ENCODE measurements at places on chromosomes 6 and 20. TPM values are rescaled to one million over a fixed set of nuclear protein-coding genes. Genes with fewer than 3 reads are reported as not detected.

GRCh38 chr20:37231947-37232630, 29.5 kb downstream of the GHRH start:
- peaks cover 96% of the 10 kb centered on the region for H3K36me3 ChIP-seq
- H3K27ac ChIP-seq: no peak overlapping the region
- no peak overlapping the region for H3K4me3 ChIP-seq
- no peaks in the 10 kb centered on the region for H3K27me3 ChIP-seq

The FAM209A gene
- total RNA-seq: 6.1 TPM

DNA sequence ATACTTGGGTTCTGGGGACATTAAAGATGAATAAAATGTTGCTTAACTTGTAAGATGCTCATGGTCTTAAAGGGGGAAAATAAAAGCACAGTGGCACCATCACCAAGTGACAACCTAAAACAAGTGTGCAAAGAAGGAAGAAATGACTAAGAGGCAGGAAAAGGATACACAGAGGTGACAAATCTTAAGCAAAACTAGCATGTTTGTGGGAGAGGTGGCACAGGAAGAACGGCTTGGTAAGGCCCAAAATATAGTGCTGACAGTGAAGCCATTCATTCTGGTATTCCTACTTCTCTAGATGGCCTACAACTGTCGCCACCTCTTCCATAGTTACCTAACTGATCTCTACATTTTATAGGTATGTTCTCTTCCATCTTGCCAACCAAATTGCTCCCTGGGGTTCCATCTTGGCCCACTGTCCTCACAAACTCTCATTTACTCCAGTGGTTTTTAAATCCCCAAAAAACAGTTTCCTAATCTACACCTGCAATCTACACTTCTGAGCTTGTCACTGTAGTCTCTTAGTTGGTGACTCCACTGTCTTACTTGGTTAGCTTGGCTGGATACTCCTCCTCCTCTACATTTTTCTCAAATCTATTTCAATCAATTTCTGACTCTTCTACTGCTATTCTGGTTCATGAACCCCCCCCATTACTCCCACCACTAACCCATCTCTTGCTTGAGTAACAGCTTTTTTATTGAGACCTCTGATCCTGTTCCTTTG, 33.5 kb downstream of the FAM8A1 start:
- peak overlapping the region; percentile 33 for H3K4me3 ChIP-seq
- peaks cover 15% of the 10 kb centered on the region for H3K4me1 ChIP-seq
- peaks cover 61% of the 10 kb centered on the region for H3K36me3 ChIP-seq
- H3K27me3 ChIP-seq: no peaks in the 10 kb centered on the region

- H3K4me1 ChIP-seq: no peaks in the 10 kb centered on the region
- H3K27ac ChIP-seq: no peak overlapping the region
- H3K36me3 ChIP-seq: no peaks in the 10 kb centered on the region
- no peak for DNase-seq
These were observed 48.0 kb upstream of the FOXQ1 start for GRCh38 chr6:1263850-1264377.

GRCh38 chr6:98039904-98040607, 757.0 kb upstream of the MMS22L start:
- no peaks in the 10 kb centered on the region for H3K27me3 ChIP-seq
- no peak overlapping the region for H3K4me3 ChIP-seq
- H3K4me1 ChIP-seq: no peaks in the 10 kb centered on the region
- H3K36me3 ChIP-seq: no peaks in the 10 kb centered on the region

GRCh38 chr6:70149209-70149788, 153.6 kb downstream of the COL9A1 start:
- no peak for DNase-seq
- H3K4me3 ChIP-seq: no peak overlapping the region
- H3K27me3 ChIP-seq: no peaks in the 10 kb centered on the region
- H3K27ac ChIP-seq: no peak overlapping the region

The RSPO3 gene
- not detected for total RNA-seq

The DPPA5 gene
- total RNA-seq: not detected

GRCh38 chr6:166274739-166275370, 33.3 kb downstream of the PRR18 start:
- DNase-seq: no peak
- no peak overlapping the region for H3K27ac ChIP-seq
- no peaks in the 10 kb centered on the region for H3K4me1 ChIP-seq
- no peak overlapping the region for H3K4me3 ChIP-seq
- no peaks in the 10 kb centered on the region for H3K27me3 ChIP-seq

DNA sequence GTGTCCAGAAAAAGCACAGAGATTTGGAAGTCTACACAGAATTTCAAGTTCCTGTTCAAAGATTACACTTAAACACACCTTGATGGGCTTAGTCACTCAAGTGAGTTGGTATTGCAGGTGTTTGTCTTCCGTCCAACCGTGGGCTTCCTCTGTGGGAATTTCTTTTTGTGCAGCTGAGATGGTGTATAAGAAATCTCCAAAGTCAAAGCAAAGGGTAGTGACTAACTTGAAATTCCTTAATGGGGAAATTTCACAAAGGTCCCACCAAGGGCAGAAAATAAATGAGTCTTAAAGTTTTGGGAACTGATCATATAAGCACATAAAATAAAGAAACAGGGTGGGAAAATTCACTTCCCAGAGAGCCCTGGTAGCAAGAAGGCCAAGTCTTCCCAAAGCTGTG, 102.0 kb upstream of the TNFAIP3 start:
- no peak overlapping the region for H3K27ac ChIP-seq
- no peak overlapping the region for H3K4me3 ChIP-seq
- no peaks in the 10 kb centered on the region for H3K27me3 ChIP-seq

The RAMACL gene
- total RNA-seq: 0.52 TPM

DNA sequence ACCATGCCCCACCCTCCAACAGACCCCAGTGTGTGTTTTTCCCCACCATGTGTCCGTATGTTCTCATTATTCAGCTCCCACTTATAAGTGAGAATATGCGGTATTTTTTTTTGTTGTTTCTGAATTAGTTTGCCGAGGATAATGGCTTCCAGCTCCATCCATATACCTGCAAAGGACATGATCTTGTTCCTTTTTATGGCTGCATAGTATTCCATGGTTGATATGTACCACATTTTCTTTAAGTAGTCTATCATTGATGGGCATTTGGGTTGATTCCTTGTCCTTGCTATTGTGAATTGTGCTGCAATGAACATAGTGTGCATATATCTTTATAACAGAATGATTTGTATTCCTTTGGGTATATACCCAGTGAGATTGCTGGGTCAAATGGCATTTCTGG, 176.9 kb downstream of the UTRN start:
- peaks cover 12% of the 10 kb centered on the region for H3K4me1 ChIP-seq
- DNase-seq: no peak
- no peak overlapping the region for H3K27ac ChIP-seq
- no peak overlapping the region for H3K4me3 ChIP-seq
- H3K27me3 ChIP-seq: no peaks in the 10 kb centered on the region

The FOXC1 gene
- total RNA-seq: not detected

The MOXD1 gene
- total RNA-seq: not detected

The MYMX gene
- not detected for total RNA-seq

GRCh38 chr6:96235927-96236326, 220.2 kb downstream of the FUT9 start:
- no peaks in the 10 kb centered on the region for H3K36me3 ChIP-seq
- H3K27me3 ChIP-seq: no peaks in the 10 kb centered on the region
- no peak for DNase-seq
- H3K27ac ChIP-seq: no peak overlapping the region

DNA sequence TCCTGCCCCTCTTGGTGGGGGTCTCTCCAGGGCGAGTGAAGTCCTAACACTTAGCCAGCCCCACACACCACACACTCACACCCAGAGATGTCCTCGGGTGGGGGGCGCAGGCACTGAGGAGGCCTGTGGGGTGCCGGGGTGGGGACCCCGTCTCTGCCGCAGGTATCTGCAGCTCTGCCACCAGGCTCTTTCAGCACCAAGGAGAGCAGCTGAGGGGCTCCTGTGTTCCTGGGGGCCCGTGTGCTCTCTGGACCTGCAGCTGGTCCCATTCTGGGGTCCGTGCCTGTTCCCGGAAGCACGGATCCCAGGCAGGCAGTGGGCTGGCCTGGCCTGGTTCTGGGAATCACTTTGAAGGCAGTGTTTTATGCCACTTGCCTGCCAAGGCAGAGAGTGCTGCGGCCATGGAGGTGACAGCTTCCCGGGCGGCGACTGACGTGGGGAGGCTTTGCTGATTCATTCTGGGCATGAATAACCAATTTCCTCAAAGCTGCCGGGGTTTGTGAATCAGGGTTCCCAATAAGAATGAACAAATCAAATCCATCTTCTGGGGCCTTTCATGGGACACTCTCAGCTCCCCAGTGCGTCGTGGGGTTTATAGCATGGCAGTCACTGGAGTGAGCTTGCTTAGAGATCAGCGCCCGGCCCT, 54.4 kb upstream of the SLCO4A1 start:
- H3K36me3 ChIP-seq: no peaks in the 10 kb centered on the region
- no peak overlapping the region for H3K4me3 ChIP-seq
- no peaks in the 10 kb centered on the region for H3K4me1 ChIP-seq
- no peaks in the 10 kb centered on the region for H3K27me3 ChIP-seq
- H3K27ac ChIP-seq: no peak overlapping the region
- no peak for DNase-seq

DNA sequence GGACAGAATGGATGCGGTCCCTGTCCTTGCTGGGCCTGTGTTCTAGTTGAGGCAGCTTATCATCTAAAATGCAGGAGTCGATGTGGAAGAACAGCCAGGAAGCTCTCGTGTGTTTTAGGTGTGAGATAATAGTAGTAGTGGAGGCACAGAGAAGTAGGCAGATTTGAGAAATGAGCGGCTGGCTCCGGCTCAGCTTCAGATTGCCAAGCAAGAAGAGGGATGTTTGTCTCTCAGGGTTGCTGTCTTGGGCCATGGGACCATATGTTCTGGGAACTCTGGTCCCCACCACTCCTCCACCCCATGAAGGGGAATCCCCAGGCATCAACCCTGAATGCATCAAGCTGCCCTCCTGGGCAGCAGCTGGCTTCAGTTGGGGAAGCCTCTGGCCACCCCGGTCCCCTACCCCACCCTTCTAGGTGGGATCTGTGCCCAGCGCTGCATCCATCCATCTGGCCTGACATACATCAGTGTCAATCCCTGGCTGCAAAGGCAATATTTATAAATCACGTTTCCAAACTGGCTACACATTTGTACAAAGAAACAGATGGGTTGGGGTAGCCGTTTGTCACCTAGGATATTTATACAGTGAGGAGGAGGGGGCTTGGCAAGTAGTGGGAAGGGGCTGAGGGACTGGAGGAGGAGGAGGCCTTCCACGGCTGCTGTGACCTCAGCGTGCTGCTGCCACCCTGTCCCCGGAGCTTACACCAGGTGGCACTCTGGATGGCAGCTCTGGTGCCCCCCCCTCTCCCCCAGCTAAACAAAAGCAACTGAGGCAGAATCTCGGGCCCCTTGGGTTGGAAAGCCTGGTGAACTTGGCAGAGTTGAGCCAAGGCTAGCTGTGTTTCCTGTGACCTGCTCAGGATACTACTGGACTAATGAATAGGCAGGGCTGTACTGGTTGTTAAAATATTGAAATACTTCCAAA, 64.4 kb downstream of the CD40 start:
- H3K27ac ChIP-seq: no peak overlapping the region
- H3K4me1 ChIP-seq: no peaks in the 10 kb centered on the region
- no peaks in the 10 kb centered on the region for H3K36me3 ChIP-seq
- no peak overlapping the region for H3K4me3 ChIP-seq
- no peaks in the 10 kb centered on the region for H3K27me3 ChIP-seq

- H3K27me3 ChIP-seq: no peaks in the 10 kb centered on the region
- peaks cover 14% of the 10 kb centered on the region for H3K4me1 ChIP-seq
- no peak overlapping the region for H3K4me3 ChIP-seq
- H3K27ac ChIP-seq: no peak overlapping the region
- H3K36me3 ChIP-seq: peaks cover 51% of the 10 kb centered on the region
- no peak for DNase-seq
These were observed 30.3 kb downstream of the TBPL1 start for GRCh38 chr6:133983099-133983939.

DNA sequence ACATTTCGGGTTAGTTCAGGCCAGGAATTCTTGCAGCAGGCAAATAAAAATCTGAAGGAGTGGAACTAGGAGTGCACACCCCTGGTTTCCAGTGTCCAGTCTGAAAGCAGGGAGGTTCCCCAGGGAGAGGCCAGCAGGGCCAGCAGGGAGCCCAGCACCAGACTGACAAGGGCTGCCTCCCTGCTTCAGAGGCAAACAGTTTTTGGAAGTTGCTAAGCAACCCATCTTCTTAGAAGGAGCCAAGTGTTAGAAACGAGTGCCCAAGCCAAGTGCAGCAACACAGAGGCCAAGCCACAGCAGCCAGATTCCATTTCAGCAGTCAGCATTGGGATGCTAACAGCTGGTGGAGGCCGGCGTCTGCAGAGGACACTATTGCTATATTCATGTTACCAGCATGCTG, 179.1 kb downstream of the SYNDIG1 start:
- H3K27ac ChIP-seq: no peak overlapping the region
- H3K27me3 ChIP-seq: no peaks in the 10 kb centered on the region
- no peak for DNase-seq
- H3K4me3 ChIP-seq: no peak overlapping the region
- H3K36me3 ChIP-seq: no peaks in the 10 kb centered on the region
- H3K4me1 ChIP-seq: no peaks in the 10 kb centered on the region

The ZC2HC1B gene
- not detected for total RNA-seq

The ISM1 gene
- total RNA-seq: 0.67 TPM

- no peak overlapping the region for H3K4me3 ChIP-seq
- DNase-seq: no peak
- H3K27me3 ChIP-seq: peaks cover 14% of the 10 kb centered on the region
These were observed 1.6 kb downstream of the SMPDL3A start for GRCh38 chr6:122790423-122791309.

- no peaks in the 10 kb centered on the region for H3K4me1 ChIP-seq
- no peak for DNase-seq
- peaks cover 3% of the 10 kb centered on the region for H3K27me3 ChIP-seq
- no peak overlapping the region for H3K27ac ChIP-seq
- H3K36me3 ChIP-seq: no peaks in the 10 kb centered on the region
- H3K4me3 ChIP-seq: no peak overlapping the region
These were observed 226.0 kb upstream of the TSHZ2 start for GRCh38 chr20:52746190-52746589.

The KCNK15 gene
- not detected for total RNA-seq

GRCh38 chr6:20924911-20925543, 390.8 kb downstream of the CDKAL1 start:
- H3K36me3 ChIP-seq: no peaks in the 10 kb centered on the region
- no peak overlapping the region for H3K27ac ChIP-seq
- no peak overlapping the region for H3K4me3 ChIP-seq
- no peak for DNase-seq

The ZSCAN31 gene
- total RNA-seq: 0.52 TPM

- peaks cover 2% of the 10 kb centered on the region for H3K27me3 ChIP-seq
- no peak overlapping the region for H3K4me3 ChIP-seq
- no peaks in the 10 kb centered on the region for H3K36me3 ChIP-seq
- no peaks in the 10 kb centered on the region for H3K4me1 ChIP-seq
- H3K27ac ChIP-seq: no peak overlapping the region
These were observed 32.8 kb upstream of the ENPP5 start for GRCh38 chr6:46203391-46204177.

DNA sequence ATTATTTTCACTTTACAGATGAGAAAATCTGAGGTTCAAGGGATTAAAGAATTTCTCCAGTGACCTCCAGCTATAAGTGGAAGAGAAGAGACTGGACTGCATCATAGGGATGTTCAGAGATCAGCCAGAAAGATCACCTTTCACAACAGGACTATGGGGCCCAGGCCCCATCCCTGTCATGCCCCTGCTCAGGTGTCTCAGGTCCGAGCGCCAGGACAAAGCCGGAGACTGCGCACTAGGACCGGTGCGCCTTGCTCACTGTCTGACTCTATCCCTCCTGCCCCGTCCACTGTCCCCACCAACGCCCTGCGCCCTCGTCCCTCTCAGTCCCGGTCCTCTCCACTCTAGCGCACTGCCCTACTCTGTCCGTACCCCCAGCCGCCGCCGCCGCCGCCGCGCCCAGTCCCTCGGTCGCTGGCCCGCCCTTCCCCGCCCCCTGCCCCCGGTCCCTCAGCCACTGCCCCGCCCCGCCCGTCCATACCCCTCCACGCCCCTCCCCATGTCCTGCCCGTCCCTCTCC, 521 bp upstream of the RAD21L1 start:
- H3K36me3 ChIP-seq: no peaks in the 10 kb centered on the region
- peak overlapping the region; percentile 43 for H3K4me3 ChIP-seq
- peaks cover 24% of the 10 kb centered on the region for H3K27me3 ChIP-seq
- H3K27ac ChIP-seq: no peak overlapping the region
